ENCODE measurements at places on chromosomes 6 and 20. TPM values are rescaled to one million over a fixed set of nuclear protein-coding genes. Genes with fewer than 3 reads are reported as not detected.
A peak's percentile ranks its signal among the peaks of the same experiment; 100 is the strongest.

Gene SMOC2
- total RNA-seq = not detected

Gene TCF19
- total RNA-seq = 96.5 TPM

GRCh38 chr6:133408543-133408942 lies 167.4 kb downstream of the EYA4 start:
- DNase-seq = no peak
- no peak overlapping the region for H3K4me3 ChIP-seq
- H3K27ac ChIP-seq = no peak overlapping the region
- H3K36me3 ChIP-seq = no peaks in the 10 kb centered on the region
- no peaks in the 10 kb centered on the region for H3K27me3 ChIP-seq
- H3K4me1 ChIP-seq = no peaks in the 10 kb centered on the region

DNA sequence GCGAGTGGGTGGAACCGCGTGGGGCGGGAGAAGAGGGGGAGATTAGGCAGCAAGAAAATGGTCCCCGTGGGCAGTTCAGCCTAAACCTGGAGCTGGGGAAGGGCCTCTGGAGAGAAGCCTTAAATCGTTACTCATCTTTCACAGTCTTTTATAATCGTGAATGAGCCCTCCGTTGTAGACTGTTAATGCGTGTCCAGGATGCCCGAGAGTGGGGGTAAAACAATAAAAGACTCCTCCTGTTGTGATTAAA lies 11.0 kb upstream of the ELOVL5 start:
- peak overlapping the region; percentile 98 for H3K27ac ChIP-seq
- DNase-seq = no peak
- H3K4me3 ChIP-seq = peak overlapping the region; percentile 94
- H3K36me3 ChIP-seq = no peaks in the 10 kb centered on the region
- H3K4me1 ChIP-seq = peaks cover 37% of the 10 kb centered on the region
- H3K27me3 ChIP-seq = no peaks in the 10 kb centered on the region

DNA sequence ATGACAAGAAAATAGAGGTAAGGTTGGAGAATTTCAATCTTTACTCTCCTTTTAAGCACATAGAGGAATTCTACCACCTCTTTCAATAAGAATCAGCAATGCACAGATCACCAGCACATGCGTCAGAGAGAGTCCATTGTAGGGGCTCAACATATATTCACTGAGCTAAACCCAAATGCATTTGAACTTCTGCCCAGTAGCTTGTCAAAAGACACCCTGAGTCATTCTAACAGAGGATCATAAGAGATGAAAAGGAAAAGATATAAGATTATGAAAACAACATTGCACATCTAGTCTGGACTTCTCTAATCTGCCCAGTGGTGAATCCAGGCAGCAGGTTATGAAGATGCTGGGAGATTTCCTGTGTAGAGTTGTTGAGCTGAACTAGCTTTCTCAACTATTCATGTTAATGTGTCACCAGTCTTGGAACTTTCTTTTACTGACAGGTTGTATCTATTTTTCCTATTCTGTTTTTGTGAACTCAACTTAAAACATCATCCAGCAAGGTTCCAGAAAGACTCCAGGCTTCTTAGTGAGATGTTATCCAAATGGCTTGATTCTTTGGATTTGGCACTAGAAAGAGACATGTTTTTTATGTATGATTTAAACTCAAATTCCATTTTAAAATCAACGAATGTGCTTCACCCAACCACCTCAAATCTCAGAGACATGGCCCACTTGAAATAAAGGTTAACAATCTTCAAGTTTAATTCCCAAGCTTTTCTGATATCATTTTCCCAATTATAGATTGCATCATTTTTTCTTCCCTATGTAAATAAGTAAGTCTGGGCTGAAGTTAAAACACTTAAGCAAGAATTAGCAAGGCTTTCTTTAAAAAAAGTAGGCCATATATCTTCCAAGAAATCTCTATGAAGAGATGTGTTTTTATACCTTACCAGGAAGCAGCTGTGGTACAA lies 89.3 kb downstream of the TSHZ2 start:
- H3K27me3 ChIP-seq = peaks cover 19% of the 10 kb centered on the region
- no peaks in the 10 kb centered on the region for H3K4me1 ChIP-seq
- DNase-seq = no peak
- H3K36me3 ChIP-seq = no peaks in the 10 kb centered on the region

GRCh38 chr6:157173776-157174175 lies 149.5 kb downstream of the TMEM242 start:
- no peaks in the 10 kb centered on the region for H3K36me3 ChIP-seq
- no peaks in the 10 kb centered on the region for H3K27me3 ChIP-seq
- H3K4me3 ChIP-seq = no peak overlapping the region
- peaks cover 6% of the 10 kb centered on the region for H3K4me1 ChIP-seq
- no peak for DNase-seq

Data from natural killer cell treated with Interleukin-12 subunit alpha and Interleukin-12 subunit beta and Interleukin-15 and Interleukin-18, amount 100 ng/mL, for 72 hours (primary cell).